RPMI7951 (cell line): ENCODE measurements at places on chromosomes 13 and 19. TPM values are rescaled to one million over a fixed set of nuclear protein-coding genes. Genes with fewer than 3 reads are reported as not detected.

- no peak for DNase-seq
These were observed 977.5 kb upstream of the SPRY2 start for GRCh38 chr13:81318231-81319019.

DNA sequence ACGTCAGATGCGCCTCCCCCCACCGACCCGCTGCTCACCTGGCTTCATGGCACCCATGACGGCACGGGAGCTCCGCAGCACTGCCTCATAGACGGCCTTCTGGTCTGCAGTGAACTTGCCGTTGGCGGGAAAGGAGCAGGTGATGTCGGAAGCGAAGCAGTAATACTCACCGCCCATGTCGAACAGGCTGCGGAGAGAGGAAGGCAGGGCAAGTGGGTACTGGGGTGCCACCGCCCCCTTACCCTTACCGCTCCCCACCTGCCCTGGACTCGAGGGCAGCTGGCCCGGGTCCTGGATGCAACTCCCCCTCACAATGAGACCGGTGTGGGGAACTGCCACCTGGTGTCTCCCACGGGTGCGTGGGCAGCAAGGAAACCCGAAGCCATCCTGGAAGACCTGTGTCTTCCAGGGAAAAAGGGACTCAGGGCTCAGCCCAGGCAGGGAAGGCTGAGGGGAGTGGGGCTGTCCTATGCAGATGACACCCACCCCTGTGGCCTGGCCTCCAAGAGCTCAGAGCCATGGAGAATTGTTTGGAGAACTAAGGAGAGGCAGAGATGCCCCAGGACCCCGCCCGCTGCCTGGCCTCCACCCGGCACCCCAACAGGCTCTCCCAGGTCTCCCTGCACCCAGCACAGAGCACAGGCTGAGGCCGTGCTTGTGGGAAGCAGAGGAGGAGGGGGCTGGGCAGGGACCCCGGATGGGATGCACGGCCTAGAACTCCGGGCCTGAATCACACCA, 28.3 kb downstream of the CEBPG start:
- DNase-seq, result no peak

MEDAG gene
- 18.0 and 21.0 TPM in 2 replicates for total RNA-seq

COX6B1 gene
- total RNA-seq, result 619 and 745 TPM in 2 replicates

MBD3L2B gene
- total RNA-seq, result not detected in 2 replicates

METTL21C gene
- not detected in 2 replicates for total RNA-seq

PLIN4 gene
- not detected in 2 replicates for total RNA-seq

DNA sequence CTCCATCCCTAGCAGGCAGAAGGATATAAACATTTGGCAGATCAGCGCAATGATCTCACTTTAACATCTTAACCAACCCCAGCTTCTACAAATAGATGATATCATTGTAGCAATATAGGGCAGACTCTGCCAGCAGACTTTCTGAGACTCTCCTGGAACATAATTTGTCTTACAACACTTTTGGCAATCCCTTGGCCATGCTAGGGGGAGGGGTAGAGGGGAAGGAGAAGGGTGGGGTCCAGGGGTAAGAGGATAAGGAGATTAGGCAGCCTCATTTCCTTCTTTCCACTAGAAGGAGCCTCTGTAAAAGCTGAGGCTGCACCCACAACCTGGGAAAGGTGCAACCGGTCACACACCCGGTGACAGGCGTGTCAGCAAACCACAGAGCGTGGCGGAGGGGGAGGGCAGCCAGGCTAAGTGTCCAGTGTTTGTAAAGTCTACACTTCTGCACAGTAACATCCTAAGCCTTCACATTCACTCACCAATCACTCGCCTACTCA, 8.7 kb upstream of the UBAC2 start:
- DNase-seq, result no peak

DNA sequence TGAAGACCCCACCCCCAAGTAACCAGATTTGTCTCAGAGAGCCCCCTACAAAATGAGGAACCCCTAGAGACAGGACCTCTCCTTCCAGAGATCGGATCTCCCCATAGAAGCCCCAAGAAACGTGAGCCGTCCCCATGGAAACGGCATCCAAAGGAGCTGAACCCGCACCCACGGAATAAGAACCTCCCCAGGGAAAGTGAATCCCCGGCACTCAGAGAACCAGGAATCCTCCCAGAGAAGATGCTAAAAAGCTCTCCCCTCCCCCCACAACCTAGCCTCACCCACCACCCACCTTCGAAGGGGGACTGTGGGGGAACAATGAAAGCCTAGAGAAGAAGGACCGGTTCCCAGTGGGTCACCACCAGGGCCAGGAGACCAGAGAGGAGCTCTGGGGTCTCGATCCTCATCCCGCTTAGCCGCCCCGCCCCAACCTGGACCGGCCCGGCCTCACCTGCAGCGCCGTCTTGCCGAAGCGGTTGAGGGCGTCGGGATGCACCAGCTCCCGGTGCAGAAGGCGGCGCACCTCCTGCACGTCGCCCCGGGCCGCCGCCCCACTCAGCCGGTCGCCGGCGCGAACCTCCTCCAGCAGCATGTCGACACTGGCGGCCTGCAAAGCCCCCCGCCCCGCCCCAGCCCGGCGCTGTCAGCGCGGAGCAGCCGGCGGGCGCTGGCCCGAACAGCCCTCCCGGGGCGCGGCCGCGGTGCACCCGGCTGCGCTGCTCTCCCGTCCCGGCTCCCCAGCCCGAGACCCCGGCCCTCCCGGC, 535 bp downstream of the CDKN2D start:
- DNase-seq, result no peak

GRCh38 chr13:39279077-39279476, 240.8 kb downstream of the NHLRC3 start:
- DNase-seq, result no peak

DNA sequence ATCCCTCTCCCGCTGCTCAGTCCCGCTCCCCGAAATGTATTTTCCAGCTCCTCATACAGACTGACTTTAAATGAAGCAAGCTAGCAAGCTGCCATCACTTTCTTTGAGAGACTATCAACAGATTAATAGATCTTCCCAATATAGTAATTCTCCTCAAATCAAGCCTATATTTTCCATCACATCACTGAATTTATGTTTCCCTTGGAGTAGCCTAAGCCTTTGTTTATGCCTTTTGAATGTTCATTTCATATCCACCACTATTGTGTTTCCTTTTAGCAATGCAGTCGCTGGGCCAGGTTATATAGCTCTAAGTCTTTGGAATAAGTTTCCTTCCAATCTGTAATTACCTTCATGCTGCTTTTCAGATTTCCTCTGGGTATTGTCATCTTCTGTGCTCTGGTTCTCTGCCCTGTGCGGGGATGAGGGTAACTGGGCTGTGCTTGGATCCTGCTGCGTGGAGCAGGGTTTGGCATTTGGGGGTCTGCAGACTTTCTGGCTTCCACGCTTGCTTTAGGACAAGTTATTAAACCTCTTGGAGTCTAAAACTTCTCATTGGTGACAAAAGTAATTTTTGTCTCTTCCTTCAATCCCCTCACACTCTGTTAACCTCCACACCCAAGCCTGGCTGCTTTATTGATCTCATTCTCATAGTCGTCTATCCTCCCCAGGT, 256.9 kb downstream of the DLEU7 start:
- no peak for DNase-seq

DNA sequence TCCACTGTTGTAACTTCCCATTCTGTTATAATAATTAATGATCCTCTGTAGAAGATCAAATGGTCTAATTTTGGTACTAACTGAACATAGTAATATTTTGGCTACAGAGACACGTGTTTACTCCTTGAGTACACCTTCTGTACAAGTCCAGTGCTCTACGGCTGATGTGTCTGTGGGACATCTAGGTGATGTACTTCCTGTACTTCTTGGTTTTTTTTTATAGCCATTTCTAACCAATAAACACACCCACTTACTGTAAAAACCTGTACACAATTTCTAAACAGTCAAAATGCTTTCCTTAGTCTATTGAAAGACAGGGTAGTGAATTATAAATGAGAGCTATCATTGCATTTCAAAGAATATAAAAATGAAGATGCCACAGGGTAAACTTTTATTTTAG, 118.7 kb downstream of the RNF17 start:
- DNase-seq, result no peak

GRCh38 chr13:76707360-76707759, 178.8 kb downstream of the KCTD12 start:
- DNase-seq, result no peak

GRCh38 chr19:15730538-15730937, 2.7 kb downstream of the OR10H2 start:
- DNase-seq, result no peak

ZIC5 gene
- not detected in 2 replicates for total RNA-seq

DNA sequence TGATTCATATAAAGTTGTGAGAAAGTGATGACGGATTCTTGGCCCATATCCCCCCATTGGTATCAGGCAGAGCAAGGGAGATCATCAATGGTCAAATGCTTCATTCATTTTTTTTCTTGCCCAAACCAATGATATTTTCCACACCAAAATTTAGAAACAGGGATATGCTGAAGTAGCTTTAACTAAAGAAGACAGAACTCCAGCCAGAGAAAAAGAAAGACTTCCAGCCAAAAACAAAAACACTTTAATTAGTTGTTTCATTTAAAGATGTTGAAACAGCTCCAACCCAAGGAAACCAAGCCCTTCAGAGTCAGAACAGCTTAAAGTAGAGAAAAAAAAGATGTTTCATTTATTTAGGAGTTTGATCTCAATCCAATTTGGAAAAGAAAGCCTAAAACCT, 358.9 kb upstream of the NBEA start:
- no peak for DNase-seq
